ENCODE measurements at places on chromosomes 7 and 10.

- no peak for DNase-seq
Observed at GRCh38 chr7:43631559-43631958, 48.7 kb downstream of the STK17A start.

GRCh38 chr10:129861776-129862531 lies 102.1 kb downstream of the EBF3 start:
- no peak for DNase-seq

GRCh38 chr7:31371621-31372020 lies 31.1 kb upstream of the NEUROD6 start:
- DNase-seq = no peak

GRCh38 chr7:106767498-106768323 lies 97.4 kb upstream of the PIK3CG start:
- DNase-seq = no peak

DNA sequence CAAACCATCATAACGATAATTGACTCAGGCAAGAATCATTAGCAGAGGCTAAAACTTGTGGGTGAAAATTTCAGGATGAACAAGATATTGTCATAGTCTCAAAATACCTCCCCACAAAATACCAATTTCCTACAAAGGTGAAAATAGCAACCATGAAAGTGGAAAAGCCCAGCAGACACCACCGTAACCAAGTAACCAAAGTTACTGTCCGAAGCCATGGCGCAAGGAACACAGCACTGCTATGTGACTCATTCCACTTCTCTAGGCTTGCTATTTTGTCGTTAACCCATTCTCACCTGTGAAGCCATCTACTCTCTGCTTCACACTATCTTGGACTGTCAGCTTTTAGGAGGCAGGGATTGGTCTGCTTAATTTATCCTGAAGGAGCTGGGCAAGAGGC lies 113.8 kb upstream of the CACUL1 start:
- peak; percentile 30 for DNase-seq

DNA sequence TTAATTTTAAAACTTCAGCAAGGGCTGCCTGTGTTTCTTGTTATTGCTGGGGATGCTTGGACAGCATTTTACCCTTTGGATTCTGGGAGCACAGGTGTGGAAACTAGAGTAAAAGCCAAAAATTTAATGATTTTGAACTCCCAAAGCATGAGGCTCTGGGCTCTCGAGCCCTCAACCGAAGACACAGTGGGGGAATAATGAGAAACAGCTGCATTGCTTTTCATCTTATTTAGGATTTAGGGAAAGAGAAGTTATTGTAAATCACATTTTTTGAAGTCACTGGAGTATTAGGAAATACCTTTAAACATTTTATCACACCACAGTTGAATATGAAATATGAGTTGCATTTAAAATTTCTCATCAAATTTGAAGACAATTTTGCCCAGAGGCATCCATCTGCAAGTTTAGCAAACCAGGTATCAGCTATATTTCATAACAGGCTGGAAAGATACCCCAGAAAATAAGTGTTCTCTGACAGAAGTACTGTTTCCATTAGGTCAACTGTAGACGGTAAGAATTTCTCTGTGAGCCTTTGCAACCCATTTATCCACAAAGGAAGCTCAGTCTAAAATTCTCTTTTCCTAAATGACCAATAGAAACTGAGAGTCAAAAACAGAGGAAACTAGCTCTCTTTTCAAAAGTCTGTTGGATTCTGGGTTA lies 290.6 kb upstream of the PHYHIPL start:
- DNase-seq = no peak

- no peak for DNase-seq
Observed at GRCh38 chr10:96820765-96821164, 11.3 kb upstream of the LCOR start.

GRCh38 chr10:58631715-58632114 lies 119.0 kb downstream of the BICC1 start:
- no peak for DNase-seq

DNA sequence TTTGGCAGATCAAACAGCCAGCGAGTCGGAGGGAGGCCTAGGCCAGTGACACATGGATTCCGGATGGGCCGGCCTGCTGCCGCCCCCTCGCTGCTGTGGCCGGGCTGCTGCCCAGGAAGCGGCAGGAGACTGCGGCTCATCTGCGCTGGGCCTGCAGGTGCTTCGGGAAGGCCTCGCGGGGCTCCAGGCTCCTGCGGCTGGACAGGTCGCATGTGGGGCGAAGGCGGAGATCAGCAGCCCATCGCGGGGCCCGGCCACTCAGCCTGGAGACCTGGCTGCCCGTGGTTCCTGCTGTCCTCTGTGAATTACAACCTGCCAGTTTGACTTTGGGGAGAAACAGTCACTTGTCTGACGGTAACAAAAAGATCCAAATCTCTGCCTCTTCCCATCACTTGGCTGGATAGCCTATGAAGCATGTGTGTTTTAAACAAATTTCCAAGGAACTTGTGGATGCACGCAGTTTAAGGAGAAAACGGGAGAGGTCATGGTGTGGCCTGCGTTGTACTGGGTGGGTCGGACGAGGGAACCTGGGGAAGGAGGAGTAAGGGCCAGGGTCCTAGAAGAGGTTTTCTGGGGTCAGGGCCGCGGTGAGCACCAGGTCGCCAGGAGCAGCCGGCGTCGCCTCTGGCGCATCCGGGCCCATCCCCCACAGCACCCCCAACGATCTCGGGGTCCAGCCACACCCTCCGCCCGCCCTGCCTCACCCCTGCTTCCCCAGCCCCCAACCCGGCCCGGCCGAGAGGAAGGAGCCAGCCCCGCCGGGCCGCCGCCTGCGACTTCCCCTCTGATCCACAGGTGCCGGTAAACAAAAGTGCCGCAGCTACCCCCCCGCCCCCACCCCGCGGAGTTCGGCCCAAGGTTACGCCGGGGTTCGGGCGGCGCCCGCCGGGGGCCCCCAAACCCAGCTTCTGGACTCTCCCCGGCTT lies 1.6 kb downstream of the SPOCK2 start:
- no peak for DNase-seq

DNA sequence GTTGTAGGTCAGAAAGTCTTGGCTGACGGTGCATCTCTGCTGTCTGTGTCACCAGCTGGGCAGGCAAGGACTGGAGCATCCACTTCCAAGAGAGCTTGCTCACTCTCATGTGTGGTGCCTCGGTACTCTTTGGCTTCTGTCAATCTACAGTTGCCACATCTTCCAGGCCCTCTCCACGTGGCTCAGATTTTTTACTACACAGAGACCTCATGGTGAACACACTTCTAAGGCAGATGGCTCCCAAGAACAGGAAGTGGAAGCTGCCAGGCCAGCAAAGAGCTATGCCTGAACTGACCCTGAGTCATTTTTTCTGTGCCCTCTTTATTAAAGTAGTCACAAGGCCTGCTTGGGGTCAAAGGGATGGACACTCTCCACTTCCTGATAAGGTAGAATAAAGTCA lies 351.5 kb upstream of the AUTS2 start:
- DNase-seq = no peak

- no peak for DNase-seq
Observed at GRCh38 chr7:107048783-107049418, 4.4 kb downstream of the PRKAR2B start.

DNA sequence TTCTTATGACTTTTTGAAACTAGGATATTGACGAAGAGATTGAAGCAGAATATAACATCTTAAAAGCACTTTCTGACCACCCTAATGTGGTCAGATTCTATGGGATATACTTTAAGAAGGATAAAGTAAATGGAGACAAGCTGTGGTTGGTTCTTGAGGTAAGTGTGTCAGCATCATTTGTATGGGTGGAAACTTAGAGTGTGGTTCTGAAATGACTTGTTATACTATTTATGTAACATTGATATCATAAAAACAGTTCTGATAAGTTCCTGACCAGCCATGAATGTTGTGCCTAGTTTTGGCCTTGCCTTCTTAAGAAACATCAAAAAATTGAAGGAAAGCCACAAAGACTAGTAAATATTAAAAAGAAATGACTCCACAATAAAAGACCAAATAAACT lies 20.8 kb downstream of the MYO3A start:
- no peak for DNase-seq

GRCh38 chr10:99905971-99906370 lies 103.8 kb downstream of the DNMBP start:
- DNase-seq = no peak

GRCh38 chr10:125134483-125134848 lies 25.9 kb downstream of the CTBP2 start:
- DNase-seq = no peak

DNA sequence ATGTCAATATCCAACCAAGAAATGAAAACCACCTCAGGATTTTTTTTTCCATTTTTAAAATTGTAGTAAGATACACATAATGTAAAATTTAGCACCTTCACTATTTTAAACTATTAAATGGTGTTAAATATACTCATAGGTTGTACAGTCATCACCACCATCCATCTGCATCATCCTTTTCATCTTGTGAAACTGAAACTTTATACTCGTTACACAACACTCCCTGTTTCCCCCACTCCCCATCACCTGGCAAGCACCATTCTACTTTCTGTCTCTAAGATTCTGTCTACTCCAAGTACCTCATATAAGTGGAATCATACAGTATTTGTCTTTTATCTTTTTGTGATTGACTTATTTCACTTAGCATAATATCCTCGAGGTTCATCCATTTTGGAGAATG lies 335.2 kb upstream of the NPSR1 start:
- DNase-seq = peak; percentile 55

- no peak for DNase-seq
Observed at GRCh38 chr10:37747081-37747480, 110.3 kb downstream of the ZNF248 start.

DNA sequence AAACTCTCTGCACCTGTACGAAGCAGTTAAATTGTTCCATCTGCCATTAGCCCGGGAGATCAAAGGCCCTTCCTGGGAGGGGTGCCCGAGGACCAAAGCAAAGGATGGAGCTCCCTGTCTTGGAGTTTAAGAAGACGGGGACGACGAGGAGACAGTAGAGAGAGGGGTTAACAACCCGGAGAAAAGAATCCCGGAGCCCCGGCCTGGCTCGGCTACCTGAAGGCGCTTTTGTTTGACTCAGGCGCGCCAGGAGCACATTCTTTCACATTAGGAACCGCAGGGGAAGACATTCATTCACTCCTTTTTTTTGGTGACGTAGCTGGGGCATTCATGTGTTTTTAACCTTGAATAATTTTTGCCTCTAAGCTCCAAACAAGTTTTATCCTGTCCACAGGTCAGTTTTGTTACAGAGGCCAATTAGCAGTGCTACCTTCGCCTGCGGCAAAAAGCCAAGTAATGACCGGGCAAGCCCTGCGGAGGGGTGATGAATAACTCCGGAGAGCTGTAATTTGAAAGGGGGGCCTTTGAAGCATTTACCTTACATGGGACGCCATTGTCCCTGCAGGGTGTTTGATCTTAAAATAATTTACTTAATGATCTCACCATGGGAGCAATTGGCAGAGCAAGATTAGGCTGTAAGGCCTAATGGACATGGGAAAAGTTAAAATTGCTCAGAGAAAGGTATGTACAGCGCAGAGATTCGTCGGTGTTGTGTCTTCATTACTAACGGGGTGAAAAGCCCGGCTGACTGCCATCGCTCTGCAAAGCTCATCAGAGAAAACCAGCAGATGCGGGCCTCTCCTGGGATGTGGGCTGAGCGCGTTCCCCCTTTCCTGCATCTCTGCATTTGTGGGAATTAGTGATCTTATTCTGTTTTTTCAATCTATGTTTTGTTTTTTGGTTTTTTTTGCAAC lies 258.0 kb upstream of the SP4 start:
- peak; percentile 86 for DNase-seq

- DNase-seq = no peak
Observed at GRCh38 chr7:124737760-124738300, 27.8 kb downstream of the GPR37 start.

DNA sequence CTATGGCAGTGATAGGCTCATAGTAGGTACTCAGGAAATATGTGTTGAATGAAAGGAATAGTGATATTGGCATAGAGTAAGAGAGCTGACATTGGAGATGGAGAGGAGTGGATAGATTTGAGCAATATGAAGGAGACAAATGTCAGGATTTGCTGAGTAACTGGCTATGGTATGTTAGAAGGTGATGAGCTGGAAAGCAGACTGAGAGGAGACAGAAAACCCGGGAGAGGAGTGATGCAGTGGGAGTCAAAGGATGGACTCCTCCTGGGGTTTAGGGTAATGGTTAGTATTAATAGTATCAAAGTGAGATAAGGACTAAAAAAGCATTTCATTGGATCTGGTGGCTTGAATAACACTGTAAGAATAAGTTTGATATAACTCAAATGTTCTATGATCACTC lies 64.8 kb downstream of the CD36 start:
- DNase-seq = no peak

- peak; percentile 46 for DNase-seq
Observed at GRCh38 chr7:127751062-127751461, 99.1 kb downstream of the SND1 start.

DNA sequence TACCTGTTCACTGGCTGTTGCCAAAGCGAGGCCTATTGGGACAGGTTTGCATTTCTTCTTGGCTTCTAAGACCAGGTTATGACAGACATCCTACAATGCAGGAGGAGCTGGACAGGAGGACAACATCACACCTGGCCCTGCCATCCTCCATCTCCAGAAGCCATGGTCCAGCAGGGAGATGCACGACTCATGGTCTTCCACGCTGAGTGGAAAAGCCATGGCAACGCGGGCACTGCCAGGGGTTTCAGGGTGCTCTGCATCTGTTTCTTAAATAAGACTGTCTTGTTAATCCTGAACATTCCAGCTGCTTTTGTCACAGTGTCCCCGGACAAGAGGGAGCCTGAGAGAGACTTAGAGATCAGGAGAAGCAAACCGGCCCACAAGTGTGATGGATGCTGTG lies 40.3 kb downstream of the CLRN3 start:
- no peak for DNase-seq

DNA sequence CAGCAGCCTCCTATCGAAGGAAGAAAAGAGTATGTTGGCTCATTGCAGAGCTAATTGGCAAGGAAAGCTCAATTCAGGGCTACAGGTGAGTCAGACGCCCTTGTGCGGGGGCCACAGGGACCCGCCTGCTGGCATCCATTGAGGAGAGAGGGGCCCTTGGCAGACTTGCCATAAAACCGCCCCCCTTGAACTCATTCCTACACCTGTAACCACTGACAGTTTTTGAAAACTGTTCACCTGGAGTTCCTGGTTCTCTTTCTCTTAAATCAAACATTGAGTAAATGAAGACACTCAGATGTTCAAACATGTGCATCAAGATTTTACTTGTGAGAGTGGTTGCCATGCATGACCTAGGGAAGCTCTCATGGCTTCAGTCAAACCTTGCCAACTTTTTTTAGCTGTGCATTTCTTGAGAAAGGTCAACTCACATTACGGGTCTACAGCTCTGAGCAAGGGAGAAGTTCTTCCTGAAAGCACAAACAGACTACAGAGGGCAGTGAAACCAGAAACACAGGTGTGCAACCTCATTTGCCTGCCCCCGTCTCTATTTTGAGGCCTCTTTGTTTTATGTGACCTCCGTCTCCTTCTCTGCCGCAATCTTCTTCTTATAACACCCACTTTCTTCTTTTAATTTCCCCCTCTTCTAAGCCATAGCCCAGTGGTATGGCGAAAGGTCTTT lies 87.8 kb downstream of the TBXAS1 start:
- no peak for DNase-seq

DNA sequence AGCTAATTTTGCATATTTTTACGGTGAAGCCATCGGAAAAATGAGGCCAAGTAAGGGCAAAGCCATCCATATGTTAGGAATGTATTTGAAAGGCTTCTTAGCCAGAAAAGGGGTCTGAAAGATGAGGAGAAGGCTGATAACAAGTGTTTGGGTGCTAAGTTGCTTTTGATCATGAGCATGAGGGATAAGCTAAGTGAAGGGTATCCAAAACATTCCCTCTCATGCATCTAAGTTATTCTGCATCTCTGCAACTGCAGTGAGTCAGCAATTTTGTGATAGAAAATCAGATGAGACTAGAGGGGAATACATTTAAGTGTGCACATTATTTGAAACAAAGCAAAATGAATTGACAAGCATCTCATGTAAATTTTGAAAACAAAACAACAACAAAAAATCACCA lies 282.8 kb downstream of the GPR158 start:
- DNase-seq = no peak

Data from mammary epithelial cell (primary cell).